ENCODE measurements at places on chromosomes 1 and 21.

GRCh38 chr21:38467374-38467773, 30.9 kb downstream of the ERG start:
- DNase-seq = no peak

GRCh38 chr1:27713869-27714513, 11.8 kb upstream of the FAM76A start:
- DNase-seq = no peak

- DNase-seq = no peak
Measured at GRCh38 chr1:15426492-15427279, 11.6 kb upstream of the CTRC start.

- DNase-seq = no peak
Measured at GRCh38 chr1:198919667-198920398, 281.0 kb downstream of the PTPRC start.

- no peak for DNase-seq
Measured at GRCh38 chr1:9927259-9927658, 15.9 kb downstream of the LZIC start.

GRCh38 chr1:31135973-31136600, 70.6 kb upstream of the PUM1 start:
- no peak for DNase-seq

DNA sequence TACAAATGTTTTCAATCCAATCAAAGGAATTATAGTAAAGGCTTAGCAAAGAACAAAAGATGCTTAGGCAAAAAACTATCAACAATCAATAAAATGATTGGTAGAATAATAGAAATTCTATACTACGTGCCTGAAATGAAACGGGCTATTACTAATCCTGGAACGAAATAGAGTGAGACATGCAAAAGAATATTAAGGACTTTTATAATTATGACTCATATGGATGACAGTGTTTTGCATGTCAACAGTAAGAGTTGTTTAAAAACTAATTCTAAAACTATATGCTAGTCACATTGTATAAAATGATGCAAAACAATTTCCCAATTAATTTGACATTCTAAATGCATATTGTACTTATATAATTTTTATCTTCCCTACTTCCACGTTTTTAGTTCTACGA, 35.6 kb downstream of the LRRIQ3 start:
- no peak for DNase-seq

DNA sequence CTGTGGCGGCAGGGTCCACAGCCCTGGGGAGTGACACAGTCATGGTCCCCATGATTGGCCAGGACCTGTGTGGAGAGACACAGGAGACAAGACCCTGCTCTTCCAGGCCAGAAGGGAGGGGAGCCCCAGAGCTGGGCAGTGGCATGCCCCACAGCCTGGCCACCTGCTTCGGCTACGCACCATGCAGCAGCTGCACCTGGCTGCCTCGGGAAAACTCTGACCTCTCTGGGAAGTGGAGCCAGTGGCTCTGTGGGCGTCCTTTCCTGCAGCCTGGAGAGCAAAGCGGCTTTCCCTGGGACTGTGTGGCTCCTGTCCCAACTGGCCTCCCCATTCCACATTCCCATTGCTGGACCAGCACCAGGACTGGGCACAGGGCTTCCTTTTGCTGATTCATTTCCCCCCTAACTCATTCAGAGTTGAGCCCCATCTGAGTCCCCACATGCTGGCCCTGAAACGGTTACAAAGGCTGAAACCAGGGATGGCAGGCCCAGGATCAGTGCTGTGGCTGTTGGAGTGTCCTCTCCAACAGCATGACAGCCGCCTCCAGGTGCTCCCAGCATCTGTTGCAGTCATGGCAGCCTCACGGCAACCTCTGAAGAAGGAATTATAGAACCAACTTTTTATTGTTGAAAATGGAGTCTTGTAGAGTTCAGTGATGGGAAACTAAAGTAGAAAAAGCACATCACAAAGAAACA, 15.0 kb downstream of the OXCT2 start:
- DNase-seq = no peak

- no peak for DNase-seq
Measured at GRCh38 chr1:41385398-41386195, 24.4 kb downstream of the FOXO6 start.

- no peak for DNase-seq
Measured at GRCh38 chr21:41102281-41102680, 65.7 kb upstream of the BACE2 start.

DNA sequence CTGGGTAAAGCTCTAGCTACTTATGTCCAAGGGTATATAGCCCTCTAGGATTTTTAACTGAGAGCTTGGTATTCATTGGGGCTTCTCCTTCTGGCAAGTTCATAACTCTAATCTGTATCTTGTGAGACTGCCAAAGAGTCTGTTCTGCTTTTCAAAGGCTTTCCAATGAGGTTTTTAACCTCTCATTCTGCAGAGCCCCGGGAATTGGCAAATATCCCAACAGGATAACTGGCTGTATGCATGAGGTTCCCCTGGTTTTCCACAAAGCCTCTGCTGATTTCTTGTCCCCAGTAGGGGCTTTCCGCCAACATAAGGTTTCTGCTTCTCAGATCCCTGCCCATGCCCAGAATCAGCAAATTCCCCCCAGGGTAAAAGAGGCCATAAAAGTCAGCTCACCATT, 40.9 kb downstream of the RPL5 start:
- DNase-seq = no peak

- no peak for DNase-seq
Measured at GRCh38 chr1:228002792-228003191, 4.0 kb upstream of the WNT3A start.

DNA sequence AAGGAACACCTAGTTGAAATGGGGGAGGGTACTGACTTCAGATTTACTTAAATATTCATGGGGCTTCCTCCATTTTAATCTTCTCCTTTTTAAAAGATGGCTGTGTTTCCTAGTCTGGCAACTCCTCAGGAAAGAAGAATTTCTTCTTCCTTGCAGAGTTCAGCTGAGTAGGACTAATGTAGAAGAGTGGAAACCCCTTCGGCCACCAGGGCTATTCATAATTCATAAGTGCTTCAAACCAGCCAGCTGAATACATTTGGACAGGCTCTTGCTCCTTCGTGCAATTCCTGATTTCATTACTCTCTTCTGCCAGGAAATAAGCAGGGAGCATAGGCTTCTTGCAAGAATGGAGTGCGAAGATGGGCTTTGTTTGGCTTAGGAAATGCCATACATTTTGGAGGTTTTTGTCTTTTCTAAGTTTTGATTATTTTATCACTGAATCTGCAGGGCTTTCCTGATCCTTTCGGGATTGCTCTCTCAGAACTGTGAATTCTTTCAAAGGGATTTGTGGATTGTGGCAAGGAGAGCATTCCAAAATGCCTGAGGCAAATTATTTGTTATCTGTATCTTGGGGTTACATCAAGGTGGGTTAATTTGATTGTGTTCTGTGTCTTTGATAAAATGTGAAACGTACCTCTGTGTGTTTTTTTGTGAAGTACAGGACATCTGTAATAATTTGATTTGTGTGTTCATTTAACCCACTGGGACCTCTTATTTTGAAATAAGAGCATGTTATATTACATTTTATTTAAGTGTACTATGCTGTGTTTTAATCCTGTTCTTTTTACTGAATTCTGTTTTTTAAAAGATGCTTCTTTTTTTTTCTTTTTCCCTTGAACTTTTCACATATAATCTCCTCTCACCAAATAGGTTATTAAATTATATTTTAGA, 179.4 kb upstream of the SGIP1 start:
- DNase-seq = no peak

DNA sequence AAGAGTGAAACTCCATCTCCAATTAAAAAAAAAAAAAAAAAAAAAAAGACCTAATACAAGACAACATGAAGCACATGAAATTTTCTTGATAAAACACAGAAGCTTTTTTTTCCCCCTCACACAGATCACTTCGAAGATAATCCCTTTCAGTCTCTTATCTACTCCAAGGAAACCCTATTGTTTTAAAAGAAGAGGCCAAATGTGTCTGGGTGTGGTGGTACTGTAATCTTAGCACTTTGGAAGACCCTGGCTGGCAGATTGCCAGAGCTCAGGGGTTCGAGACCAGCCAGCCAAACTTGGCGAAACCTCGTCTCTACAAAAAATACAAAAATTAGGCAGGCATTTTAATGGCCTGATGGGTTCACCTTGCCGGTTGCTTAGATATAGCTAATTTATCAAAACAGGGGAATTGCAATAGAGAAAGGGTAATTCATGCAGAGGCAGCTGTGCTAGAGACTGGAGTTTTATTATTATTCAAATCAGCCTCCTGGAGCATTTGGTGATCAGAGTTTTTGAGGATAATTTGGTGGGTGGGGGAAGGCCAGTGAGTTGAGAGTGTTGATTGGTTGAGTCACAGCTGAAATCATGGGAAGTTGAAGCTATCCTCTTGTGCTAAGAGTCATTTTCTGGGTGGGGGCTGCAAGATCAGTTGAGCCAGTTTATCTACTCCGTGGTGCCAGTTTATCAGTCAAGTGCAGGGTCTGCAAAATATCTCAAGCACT, 62.5 kb downstream of the SLC16A1 start:
- DNase-seq = no peak

DNA sequence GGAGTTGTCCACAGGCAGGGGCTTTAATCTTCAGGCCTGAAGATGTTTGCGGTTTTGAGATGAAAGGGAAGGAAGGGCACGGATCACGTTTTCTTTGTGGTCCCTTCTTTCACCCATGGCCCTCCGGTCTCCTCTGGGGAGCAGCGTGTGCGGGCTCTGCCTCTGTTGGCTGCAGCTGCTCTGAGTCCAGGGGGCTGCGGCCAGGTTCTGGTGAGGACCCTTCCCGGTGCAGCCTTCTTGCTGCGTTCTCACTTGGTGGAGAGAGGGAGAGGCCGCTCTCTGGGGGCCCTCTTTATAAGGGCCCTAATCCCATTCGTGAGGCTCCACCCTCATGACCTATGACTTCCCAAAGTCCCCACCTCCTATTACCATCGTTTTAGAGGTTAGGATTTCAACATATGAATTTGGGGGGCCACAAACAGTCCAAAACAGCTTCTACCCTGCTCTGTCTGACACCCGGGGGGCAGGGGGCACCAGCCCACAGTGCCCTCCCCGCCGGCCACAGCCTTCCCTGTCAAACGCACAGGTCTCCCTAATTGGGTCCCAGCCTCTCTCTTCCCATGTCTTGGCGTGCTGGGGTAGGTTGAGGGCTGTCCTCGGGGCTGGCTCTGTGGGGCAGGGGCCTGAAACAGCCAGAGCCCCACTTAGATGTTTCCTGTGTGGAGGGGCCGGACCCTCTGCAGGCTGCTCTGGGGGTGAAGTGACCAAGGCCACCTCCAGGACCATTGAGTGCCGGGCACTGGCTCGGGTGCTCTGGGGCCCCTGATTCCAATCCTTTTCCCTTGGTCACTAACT, 100.1 kb upstream of the C1orf174 start:
- DNase-seq = no peak

- no peak for DNase-seq
Measured at GRCh38 chr1:20551161-20551560, 1.2 kb upstream of the FAM43B start.

DNA sequence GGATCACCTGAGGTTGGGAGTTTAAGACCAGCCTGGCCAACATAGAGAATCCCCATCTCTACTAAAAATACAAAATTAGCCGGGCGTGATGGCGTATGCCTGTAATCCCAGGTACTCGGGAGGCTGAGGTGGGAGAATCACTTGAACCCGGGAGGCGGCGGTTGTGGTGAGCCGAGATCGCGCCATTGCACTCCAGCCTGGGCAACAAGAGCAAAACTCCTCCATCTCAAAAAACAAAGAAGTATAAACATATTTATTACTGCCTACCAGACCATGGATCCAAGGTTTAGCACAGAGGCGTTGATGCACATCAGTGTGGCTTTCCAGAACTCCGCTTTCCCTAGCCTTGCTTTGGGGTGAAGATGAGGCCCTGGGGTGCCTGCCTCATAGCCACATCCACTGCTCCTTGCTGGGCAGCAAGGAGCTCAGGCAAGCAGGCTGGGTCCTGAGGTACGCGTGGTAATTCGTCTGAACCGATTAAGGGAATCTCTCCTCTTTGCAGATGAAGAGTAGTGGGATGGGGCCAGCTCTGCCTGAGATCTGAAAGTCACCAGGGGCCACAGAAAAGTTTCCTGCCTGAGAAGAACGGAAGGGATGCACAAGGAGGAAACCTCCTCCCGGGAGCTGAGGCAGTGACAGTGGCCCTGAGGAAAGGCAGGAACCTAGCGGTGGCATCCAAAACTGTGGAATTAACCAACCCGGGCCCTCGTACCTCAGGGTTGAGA, 52.3 kb upstream of the LBR start:
- DNase-seq = no peak

GRCh38 chr1:36689992-36690391, 207.3 kb upstream of the CSF3R start:
- no peak for DNase-seq

DNA sequence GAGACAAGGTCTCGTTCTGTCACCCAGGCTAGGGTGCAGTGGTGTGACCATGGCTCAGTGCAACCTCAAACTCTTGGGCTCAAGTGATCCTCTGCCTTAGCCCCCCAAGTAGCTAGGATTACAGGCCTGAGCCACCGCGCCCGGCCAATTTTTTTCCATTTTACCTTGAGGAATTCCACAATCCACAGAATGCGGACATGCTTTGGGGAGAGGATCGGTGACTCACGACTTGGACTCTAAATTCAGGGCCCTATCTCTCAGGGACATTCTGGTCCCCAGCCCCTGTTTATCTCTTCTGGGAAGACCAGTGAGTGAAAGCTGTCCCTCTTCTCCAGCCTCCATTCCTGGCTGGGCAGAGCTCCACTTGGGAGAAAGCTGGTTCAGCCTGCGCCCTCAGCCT, 5.2 kb downstream of the PADI1 start:
- no peak for DNase-seq

GRCh38 chr21:38299671-38300070, 42.9 kb downstream of the KCNJ15 start:
- DNase-seq = no peak

- DNase-seq = no peak
Measured at GRCh38 chr1:165858364-165858823, 31.0 kb downstream of the UCK2 start.

DNA sequence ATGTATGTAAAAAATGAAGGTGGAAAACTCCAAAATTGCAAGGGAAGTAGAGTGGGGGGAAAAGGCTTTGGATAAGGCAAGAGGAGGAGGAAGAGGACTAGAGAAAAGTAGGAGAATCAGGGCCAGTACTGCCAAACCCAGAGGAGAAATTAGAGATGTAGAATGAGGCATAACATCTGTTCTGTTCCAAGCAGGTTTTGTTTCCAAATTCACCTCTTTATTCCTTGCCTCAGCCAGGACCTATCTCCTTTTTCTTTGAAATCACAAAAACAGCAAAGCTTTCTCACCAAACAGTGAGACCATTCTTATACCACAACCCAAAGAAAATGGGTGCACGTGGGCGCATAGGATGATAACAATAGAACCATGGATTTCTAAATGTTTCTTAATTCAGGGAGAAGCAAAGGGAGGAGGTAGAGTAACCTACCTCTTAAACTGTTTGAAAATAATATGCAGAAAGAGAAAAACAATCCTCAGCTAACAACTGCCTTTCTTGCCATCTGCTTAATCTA, 383.3 kb upstream of the PKN2 start:
- DNase-seq = no peak

DNA sequence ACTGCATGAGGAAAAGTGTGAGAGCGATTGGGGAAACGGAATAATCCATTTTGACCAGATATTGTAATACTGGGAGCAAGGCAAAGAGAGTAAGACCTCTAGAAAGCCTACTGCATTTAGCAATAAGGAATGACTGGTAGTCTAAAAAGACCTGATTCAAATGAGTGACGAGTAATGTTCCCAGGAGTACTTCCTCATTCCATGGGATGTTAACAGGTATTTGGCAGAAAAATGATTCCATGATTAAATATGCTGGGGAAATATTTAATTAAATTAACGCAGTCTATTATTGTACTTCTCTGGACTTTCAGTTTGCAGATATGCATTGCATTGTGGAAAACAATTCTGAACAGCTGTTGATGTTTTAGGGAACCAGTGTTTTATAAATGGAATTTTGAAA, 105.5 kb downstream of the RPE65 start:
- no peak for DNase-seq

Data from stimulated activated CD8-positive, alpha-beta memory T cell treated with anti-CD3 and anti-CD28 coated beads, Interleukin-4, amount 100 ng/mL, for 4 hours (primary cell).